ENCODE measurements at places on chromosomes 1 and 21.

DNA sequence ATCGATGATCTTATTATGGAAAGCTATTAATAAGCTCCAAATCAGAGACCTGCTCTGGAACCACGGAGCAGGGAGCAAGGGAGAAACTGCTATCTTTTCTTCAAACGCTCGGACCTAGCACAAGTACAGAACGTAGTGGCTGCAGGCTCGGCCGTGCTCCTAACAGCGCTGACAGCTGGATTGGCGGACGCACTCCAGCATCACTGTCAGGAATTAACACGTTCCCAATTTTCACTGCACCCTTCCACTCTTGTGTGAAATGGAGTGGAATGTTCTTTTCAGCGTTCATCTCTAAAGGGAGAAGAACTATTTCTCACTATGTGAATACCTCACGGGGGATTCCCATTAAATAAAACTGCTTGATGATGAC lies 106.9 kb downstream of the ZNF281 start:
- DNase-seq = no peak

DNA sequence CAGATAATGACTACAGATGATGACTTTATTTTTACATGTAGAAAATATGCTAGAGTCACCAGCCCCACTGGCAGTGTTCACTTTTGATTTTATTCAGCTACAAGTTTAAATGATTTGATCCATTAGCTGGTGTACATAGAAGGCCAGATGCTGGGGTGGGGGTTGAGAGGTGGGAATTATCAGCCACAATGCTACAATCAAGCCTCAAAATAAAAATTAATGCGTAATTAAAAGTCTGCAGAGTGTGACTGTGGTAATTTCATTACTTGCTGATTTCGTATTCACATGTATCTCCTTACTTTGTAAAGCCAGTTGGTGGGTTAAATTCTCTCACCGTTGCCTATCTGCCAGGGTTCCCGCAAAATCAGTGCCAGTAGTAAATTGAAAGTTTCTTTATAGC lies 109.3 kb downstream of the GALNT2 start:
- no peak for DNase-seq

GRCh38 chr1:106912131-106912530 lies 144.3 kb upstream of the PRMT6 start:
- DNase-seq = no peak

DNA sequence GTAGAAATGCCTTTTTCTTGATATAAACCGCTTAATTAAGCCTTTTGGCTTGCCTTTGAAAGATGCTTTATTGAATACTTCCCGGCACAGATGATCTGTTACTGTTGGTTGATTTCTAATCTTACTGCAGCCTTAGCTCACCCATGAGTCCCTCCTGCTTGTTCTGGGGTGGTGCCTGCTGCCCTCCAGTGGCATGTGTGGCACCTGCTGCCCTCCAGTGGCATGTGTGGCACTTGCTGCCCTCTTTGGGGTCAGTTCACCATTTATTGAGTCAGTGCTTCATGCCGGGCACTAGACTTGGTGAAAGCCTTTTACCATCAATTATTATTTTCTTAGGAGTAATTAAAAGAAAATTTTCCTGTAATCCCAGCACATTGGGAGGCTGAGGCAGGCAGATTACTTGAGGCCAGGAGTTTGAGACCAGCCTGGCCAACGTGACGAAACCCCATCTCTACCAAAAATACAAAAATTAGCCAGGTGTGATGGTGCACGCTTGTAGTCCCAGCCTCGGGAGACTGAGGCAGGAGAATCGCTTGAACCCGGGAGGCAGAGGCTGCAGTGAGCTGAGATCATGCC lies 54.3 kb downstream of the ADARB1 start:
- peak; percentile 52 for DNase-seq

- DNase-seq = no peak
Observed at GRCh38 chr1:202193614-202194327, at the start of gene LGR6. Gene LGR6 (plus strand): TSS chr1:202193799. CDS start chr1:202193990, 191 bp downstream.

GRCh38 chr1:205293350-205294074 lies 28.0 kb downstream of the NUAK2 start:
- no peak for DNase-seq

GRCh38 chr1:147516157-147516917 lies 25.0 kb upstream of the BCL9 start:
- no peak for DNase-seq

DNA sequence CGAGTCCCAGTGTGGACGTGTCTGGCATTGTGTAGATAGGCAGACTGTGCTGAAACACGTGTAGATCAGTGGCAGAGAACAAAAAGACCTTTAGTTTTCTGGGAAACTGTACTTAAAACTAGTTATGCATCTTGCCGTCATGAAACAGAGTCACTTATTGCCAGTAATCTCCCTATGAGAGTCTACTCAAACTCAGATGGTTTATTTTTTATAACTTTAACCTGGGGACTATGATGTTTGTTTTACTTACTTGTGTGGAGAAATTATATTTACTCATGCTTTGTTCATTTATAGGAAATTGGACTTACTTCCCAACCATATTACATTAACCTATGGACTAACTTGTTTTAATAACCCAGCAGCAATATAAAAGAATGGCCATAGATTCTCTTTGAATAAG lies 54.1 kb upstream of the ABCG1 start:
- no peak for DNase-seq

DNA sequence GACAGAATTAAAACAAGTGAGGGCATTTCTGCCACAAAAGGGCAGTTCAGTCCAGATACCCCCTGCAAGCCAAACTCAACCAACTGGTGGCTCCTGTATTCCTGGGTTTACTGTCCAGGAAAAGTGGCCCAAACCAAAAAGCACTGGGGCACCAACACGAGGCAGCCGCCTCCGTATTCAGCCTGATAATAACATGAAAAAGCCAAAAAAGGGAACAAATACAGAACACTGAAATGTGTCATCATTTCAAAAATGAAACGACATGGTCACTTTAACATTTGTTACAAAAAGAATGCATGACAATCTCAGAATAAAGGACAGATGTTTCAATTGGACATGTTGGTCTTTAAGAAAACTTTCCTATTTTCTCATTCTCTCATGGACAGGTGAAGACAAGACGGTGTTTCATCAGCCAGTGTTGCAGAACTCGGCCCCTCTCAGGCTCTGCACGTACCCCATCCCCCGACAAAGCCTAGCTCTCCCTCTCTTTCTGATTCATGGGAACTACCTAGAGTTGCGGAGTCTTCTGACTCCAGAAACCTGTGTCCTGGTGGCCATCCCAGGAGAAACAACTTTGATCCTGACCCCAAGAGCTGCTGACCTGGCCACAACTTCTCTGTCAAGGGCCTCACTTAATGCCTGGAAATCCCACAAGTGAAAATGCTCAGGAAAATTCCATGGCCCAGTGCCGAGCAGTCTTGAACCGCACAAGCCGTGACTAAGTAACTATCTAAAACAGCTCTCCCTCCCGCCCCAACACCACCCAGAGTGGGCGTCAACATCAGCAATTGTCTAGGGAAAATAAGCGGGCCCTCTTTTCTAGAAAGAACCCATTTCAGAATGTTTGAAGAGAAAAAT lies 27.1 kb downstream of the ZBTB17 start:
- peak; percentile 95 for DNase-seq

- DNase-seq = no peak
Observed at GRCh38 chr1:232521660-232522059, 108.3 kb downstream of the SIPA1L2 start.

- peak; percentile 19 for DNase-seq
Observed at GRCh38 chr1:228015276-228016180, 8.7 kb downstream of the WNT3A start.

GRCh38 chr1:240914506-240914905 lies 302.6 kb upstream of the GREM2 start:
- no peak for DNase-seq

DNA sequence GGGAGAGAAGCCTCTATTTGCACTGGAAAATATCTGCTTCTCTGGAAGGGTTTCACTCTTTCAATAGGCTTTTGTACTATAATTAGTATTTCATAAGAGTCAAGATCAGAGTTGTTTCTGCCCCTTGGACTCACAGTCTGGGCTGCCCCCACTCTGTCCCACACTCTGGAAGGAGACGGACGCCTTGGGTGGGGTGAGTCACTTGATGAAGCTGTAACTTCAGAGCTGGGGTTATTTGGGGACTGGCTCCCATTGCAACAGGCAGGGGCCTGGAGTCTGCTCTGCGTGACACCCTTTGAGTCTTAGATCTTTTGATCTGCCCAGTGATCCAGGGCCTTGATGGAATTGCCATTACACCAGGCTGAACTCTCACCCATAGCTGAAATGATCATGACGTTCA lies 4.0 kb upstream of the KCNA10 start:
- peak; percentile 7 for DNase-seq

DNA sequence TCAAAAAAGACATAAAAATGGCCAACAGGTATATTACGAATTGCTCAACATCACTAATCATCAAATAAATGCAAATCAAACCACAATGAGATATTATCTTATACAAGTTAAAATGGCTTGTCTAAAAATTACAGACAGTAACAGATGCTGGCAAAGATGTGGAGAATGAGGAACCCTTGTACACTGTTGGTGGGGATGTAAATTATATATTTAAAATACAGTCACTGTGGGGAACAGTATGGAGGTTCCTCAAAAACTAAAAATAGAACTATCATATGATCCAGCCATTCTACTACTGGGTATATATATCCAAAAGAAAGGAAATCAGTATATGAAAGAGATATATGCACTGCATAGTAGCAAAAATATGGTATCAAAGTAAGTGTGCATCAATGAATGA lies 1037.2 kb upstream of the B3GALT2 start:
- DNase-seq = no peak

- peak; percentile 80 for DNase-seq
Observed at GRCh38 chr1:234628089-234628488, 18.1 kb upstream of the IRF2BP2 start.

- no peak for DNase-seq
Observed at GRCh38 chr1:77955709-77956108, 23.2 kb downstream of the FUBP1 start.

DNA sequence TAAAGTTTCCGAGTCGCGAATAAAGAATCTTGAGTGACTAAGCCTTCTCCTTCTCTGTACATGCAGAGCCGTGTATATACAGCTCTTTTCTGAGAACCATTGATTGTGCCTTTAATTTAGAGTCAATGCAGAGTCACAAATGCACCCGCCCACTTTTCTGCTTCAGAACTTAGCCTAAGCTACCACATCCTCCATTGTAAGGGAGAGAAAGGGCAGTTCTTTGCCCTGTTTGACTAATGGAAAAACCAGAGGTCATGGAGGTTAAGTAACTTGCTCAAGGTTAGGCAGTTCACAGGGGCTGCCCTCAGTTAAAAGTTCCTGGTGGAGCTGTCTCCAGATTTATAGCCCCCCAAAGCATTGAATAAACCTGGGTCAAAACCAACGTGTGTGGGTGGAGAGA lies 139.6 kb downstream of the TOMM20 start:
- no peak for DNase-seq

GRCh38 chr1:172410027-172410426 lies 10.5 kb upstream of the C1orf105 start:
- no peak for DNase-seq

- no peak for DNase-seq
Observed at GRCh38 chr1:22711591-22712501, 1.2 kb downstream of the EPHB2 start.

DNA sequence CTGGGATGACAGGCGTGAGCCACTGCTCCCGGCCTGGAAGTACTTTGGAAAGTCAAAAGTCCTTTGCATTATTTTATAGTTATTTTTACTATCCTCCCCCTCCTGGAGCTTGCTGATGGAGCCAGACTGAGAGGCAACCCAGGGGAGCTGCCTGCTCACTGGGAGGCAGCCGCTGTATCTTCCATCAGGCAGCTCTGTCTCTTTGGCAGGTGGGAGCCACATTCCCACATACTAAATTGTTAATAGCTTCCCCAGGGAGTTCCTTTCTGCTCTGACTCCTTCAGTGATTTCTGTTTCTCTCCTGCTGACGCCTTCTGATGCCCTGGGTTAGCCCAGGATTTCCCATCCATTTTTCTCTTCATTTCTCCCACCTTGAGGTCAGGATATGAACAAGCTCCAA lies 4.9 kb upstream of the OPRD1 start:
- DNase-seq = no peak

GRCh38 chr1:183920651-183921050 lies 115.7 kb downstream of the RGL1 start:
- no peak for DNase-seq

DNA sequence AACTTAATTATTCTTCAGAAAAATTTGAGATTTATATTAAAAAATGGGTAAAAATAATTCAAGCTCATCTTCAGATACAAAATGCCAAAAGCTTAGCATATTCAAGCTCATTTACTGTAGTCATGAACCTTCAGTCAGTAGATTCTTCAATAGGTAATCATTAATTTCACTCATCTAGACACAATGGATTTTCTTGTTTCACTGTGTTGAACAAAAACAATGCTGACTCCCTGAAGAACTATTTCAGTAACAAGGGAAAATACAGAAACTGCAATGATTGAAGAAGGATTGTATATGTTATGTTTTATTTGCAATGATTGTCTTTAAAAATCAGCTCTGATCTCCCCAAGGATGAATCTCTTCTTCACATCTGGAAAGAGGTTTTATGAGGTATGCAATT lies 9.2 kb upstream of the HOOK1 start:
- DNase-seq = no peak

- no peak for DNase-seq
Observed at GRCh38 chr1:201739492-201740085, 89.4 kb upstream of the IPO9 start.

DNA sequence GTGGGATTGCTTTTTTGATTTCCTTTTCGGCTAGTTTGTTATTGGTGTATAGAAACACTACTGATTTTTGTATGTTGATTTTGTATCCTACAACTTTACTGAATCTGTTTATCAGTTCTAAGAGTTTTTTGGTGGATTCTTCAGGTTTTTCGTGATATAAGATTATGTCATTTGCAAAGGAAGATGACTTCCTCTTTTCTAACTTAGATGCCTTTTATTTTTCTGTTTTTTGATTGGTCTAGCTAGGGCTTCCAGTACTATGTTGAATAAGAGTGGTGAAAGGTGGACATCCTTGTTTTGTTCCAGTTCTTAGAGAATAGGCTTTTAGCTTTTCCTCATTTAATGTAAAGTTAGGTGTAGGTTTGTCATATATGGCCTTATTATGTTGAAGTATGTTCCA lies 13.1 kb upstream of the NHLH2 start:
- DNase-seq = no peak

GRCh38 chr21:41048145-41048544 lies 119.8 kb upstream of the BACE2 start:
- DNase-seq = no peak

DNA sequence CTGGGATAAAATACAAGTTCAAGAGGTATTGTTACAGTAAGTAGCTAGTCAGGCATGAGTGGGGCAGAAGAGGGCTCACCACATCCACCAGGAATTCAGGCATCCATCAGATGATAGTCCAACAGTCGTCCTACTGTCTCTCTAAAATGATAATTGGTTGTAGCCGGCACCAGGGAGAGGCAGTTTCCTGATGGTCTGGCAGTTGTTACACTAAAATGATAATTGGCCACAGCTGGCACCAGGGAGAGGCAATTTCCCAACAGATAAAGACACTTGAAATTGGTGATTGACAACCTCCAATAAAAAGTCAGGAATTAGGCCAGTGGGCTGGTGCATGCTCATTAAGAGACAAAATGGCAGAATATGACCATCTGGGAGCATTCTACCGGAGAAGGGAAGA lies 545.8 kb downstream of the AMY1C start:
- no peak for DNase-seq
